ENCODE measurements at places on chromosomes 6 and 20.

- peak; percentile 53 for DNase-seq
These were observed 648 bp downstream of the COL19A1 start for GRCh38 chr6:69866770-69867638.

DNA sequence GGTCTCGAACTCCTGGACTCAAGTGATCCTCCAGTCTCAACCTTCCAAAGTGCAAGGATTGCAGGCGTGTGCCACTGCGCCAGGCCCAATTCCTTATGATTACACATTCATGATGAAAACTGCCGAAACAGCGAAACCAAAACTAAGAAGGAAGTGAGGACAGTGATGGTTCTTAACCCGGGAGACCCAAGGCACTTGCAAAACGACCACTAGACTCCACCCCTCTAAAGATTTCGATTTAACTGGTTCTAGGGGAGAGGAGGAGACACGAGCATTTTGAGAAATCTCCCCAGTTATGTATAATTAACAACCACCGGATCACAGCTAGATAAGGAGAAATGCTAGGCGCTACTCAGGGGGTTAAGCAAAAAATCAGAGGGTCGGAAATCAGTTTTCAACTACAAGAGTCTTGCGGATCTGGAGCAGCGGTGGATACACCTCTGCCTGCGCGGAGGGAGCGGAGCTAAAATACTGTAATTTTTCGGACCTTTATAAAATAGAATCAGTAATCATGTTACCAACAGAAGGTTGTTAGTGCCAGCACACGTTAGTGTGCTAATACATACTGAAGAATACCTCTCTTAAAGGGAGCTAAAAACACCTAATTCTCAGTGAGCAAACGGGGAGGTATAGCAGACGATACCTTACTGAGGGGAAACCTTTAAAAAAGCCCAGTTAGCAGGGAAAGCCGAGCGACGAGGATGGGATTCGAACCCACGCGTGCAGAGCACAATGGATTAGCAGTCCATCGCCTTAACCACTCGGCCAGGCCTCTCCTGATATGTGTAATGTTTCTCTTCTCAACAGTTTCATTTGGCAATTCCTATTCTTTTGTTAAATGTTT lies 60.0 kb upstream of the BTN3A2 start:
- peak; percentile 70 for DNase-seq

- no peak for DNase-seq
These were observed 42.0 kb downstream of the CDS2 start for GRCh38 chr20:5168651-5169396.

- DNase-seq, result no peak
These were observed 94.8 kb upstream of the SCAF8 start for GRCh38 chr6:154638369-154638768.

- no peak for DNase-seq
These were observed 78.6 kb downstream of the CLVS2 start for GRCh38 chr6:123074616-123075015.

DNA sequence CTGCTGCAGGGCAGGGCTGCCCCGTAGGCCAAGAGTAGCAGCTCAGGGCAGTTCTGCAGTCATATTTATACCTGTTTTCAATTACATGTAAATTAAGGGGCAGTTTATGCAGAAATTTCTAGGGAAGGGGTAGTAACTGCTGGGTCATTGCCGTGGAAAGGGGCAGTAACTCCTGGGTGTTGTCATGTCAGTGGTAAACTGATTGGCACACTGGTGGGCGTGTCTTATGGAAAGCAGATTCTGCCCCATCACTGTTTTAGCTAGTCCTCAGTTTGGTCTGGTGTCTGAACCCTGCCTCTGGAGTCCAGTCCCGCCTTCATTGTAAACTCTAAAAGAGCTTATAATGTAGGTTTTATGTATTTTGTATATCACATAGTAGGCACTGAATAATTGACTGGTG lies 22.1 kb downstream of the MAP3K4 start:
- DNase-seq, result no peak

DNA sequence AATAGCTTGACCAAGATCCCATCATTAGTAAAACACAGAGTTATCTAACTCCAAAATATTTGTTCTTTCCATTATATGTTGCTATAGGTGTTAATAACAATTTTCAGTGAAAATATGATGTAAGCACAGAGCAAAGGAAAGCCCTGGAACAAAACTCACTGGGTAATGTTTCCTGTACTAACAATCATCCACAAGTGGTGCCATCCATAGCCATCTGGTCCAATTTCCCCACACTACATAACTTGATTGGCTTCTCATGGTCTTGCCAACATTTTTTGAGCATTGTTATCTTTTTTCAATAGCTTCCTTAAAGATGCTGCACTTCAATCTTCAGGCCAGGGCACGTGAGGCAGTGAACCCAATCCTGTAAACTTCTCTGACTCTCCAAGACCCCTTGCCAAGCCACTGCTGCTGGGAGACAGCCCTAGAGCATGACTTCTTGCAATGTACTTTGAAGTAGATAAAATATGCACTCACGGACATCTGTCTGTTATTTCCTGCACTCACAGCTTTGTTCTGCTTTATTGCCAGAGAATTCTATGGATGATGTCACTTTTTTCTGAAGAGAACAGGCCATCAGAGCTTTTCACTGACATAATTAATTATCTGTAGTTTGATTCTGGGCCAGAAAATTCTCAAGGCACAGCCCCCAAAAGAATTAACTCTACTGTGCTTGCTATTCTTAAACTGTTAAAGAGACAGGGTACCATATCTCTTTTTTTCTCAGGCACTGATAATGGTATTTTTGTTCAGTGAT lies 97.5 kb upstream of the TMEM30A start:
- DNase-seq, result no peak

DNA sequence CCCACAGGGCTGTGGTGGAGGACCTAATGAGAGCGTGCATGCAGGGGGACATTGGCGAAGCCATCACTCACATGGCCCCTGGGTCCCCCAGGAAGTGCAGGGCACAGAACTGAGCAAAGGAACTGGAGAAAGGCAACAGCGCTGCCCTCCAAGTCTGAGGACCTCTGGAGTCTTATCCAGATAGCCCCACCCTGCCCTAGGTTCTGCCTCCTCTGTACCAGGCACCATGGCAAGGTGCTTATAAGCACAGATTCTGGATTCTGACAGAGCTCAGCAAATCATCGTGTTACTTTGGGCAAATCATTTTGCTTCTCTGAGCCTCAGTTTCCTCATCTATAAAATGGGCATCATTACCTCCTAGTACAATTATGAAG lies 44.5 kb downstream of the SLC13A3 start:
- no peak for DNase-seq

DNA sequence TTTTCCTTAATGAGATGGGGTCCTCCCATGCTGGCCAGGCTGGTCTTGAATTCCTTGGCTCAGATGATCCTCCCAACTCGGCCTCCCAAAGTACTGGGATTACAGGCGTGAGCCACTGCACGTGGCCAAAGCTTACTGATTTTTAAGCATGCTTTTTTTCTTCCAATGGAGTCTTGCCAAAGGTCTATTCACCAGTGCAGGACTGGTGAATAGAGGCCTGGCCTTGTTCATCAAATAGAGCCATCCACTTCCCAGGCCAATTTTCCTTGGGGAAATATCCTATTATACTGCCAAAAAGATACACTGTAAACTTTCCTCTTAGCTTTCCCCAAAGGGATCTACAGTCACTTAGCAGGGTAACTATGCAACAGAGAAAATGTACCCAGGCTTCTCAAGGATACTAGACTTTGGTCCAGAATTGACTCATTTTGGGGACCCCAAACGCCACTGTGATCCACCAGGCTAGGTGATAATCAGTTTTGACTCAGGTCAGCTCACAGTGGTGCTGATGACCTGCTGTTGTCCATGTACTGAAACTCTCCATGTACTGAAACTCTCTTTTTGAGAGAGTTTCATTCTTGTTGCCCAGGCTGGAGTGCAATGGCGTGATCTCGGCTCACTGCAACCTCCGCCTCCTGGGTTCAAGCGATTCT lies 91.8 kb downstream of the REPS1 start:
- no peak for DNase-seq

DNA sequence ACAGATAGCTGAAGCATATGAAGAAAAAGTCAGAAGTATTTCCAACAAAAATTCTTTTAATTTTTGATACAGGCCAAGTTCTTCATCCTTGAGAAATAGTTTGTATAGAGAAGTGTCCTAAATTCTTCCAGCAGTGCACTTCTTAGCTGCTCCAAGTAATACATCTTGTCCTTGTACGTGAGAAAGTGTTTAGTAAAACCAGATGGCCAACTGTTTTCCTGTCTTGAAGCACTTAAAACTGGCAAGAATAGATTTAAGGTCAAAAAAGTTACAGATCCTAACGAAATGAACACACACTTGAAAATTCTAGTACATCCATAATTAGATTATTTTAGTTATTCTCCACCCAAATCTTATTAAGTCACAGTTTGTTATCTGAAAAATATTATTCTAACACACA lies 52.2 kb upstream of the HSF2 start:
- DNase-seq, result no peak

GRCh38 chr6:105596284-105596755 lies 193.4 kb upstream of the PREP start:
- DNase-seq, result no peak

DNA sequence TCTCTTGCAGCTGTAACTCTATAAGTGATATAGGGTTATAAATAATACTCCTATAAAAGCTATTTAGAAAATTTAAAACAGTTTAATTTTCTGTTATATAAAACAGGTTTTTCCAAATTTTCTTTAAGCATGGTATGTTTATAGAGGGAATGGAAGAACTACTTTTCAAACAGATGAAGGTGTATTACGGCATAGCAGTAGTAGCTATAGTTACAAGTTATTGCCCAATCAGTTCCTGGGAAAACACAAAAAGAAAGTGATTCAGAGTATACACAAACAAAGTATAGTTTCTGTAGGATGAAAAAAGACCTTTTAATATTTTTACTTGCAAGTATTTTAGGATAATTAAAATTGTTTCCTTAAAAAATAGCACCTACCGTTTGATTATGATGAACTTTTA lies 9.8 kb downstream of the SLC17A5 start:
- no peak for DNase-seq

DNA sequence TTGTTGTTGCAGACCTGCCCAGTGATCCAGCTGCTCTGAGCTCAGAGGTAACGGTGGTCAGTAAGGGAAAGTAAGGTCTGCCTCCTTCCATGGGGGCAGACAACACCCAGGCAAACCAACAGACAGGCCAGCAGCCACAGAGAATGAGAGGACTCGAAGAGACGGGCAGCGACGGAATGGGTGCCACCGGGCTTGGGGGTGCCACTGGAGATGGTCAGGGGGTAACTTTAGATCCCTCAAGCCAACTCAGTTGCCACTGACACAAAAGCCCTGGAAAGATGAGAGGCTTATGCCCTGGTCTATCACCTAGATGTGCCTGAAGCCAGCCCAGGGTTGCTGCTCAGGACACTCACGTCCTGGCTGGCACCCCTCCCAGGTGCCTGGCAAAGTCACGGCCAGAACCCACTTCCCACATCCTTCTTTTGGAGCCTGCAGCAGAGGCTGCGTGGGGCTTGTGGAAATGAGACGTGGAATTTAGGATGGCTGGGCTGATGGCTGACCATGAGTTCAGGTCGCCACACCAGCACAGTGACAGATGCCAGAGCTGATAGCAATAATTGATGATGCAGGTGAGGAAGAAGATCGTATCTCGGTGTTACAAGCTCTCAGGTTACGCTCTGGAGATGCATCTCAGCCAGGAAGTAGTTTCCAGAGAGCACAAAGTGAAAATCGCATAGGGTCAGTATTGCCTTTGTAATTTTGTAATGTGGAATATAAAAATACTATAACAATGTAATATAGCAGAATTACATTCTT lies 209.1 kb downstream of the SYNDIG1 start:
- no peak for DNase-seq

GRCh38 chr6:160750276-160750689 lies 48.2 kb downstream of the PLG start:
- DNase-seq, result no peak

DNA sequence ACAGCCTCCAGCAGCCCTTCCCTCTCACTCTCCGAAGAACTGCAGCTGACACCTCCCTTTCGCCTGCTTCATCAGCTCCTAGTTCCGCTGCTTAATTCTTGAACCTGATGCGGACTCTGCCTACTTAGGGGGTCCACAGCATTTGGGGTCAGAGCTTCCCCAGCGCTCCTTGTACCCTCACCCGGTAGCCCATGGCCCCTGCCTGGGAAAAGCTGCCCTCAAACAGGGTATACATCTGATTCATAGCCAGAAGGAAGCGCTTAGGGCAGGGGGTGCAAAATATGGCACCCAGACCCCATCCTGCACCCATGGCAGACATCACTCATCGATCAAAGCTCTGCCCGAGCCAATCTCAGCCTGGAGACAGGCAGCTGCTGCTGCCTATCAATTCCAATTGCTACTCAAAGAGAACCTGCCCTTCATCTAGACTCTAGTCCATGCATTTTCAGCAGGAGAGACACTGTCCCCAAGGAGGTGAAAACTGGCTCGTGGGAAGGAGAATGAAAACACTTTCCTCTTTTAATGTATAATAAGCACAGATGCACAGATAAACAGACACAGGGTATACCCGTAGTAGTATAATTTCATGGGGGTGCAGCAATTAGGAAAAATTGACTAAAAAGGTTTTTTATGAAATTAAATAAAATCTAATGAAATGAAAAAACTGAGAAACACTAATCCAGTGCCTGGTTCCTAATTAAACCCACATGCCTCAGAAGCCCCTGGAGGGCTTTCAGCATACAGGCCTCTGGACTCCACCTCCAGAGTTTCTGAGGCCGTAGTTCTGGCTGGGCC lies 194.8 kb downstream of the PREX1 start:
- DNase-seq, result no peak

Measured in stimulated activated CD4-positive, alpha-beta T cell treated with anti-CD3 and anti-CD28 coated beads, Interleukin-4, amount 100 ng/mL, for 4 hours (primary cell).